ENCODE measurements at places on chromosomes 3 and 15.
A peak's percentile ranks its signal among the peaks of the same experiment; 100 is the strongest.

DNA sequence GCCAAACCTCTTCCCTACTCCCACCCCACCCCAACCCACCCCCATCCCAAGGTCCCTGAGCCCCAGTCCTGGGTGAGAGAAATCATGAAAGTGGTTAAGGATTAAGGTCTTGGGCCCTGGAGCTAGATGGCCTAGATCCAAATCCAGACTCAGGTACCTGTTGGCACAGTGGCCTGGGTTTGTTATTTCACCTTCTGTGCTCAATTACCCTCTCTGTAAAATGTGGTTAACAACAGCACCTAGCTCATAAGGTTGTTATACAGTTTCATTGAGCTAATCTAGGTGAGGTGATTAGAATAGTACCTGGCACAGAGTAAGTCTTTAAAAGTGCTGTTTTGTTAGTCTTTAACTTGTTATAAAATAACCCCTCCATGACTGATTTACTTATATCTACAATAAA, 6.4 kb upstream of the SNUPN start:
- DNase-seq, result no peak

DNA sequence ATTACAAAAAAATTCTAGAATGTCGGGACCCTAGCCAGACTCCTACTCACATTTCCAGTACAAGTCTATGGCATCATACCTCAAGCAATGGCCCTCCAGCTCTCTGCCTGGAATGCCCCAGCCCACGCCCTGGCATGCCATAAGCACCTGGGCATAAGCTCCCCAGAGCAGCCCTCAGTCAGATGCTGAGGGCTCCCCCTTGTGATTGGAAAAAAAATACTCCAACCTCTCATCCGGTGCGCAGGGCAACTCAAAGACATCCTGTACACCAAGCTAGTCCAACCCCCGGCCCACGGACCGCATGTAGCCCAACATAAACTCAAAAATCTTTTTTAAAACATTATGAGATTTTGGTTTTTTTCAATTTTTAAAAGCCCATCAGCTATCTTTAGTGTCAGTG, 115.4 kb downstream of the NEK10 start:
- peak; percentile 4 for DNase-seq

DNA sequence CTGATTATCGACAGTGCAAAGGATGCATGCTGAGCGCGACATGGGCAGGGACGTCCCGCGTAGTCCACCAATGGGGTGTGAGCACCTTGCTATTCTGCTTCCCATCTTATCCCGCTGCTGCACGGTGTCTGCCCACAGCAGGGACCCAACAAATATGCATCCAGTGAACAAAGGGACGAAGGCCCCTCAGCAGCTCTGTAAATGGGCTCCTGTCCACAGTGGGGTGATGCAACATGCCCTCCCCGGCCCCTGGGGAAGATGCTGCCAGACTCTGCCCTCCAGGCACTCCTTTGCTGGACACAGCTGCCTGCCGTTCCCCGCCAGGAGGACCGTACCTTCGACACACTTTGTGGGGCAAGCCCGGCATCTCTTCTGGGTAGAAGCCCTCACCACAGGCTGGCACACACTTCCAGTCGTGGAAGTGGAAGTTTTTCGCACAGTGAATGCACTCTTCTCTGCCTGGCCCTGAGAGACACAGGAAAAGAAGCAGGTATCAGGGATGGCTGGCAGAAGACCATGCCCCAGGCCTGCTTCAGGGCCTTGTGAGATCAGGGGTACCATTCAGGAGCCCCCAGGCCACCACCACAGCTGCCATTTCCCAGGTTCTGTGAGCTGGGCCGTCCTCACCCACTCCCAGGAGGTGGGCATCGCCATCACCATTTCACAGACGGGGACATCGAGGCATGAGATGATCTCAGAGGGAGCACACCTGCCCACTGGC, 18.2 kb upstream of the SNRPA1 start:
- DNase-seq, result no peak

- no peak for DNase-seq
These were observed 91.8 kb downstream of the TOP2B start for GRCh38 chr3:25572919-25573385.

- DNase-seq, result no peak
These were observed 3.5 kb downstream of the ABHD2 start for GRCh38 chr15:89091627-89092220.

GRCh38 chr3:138195481-138195880, 8.4 kb downstream of the ARMC8 start:
- DNase-seq, result no peak

DNA sequence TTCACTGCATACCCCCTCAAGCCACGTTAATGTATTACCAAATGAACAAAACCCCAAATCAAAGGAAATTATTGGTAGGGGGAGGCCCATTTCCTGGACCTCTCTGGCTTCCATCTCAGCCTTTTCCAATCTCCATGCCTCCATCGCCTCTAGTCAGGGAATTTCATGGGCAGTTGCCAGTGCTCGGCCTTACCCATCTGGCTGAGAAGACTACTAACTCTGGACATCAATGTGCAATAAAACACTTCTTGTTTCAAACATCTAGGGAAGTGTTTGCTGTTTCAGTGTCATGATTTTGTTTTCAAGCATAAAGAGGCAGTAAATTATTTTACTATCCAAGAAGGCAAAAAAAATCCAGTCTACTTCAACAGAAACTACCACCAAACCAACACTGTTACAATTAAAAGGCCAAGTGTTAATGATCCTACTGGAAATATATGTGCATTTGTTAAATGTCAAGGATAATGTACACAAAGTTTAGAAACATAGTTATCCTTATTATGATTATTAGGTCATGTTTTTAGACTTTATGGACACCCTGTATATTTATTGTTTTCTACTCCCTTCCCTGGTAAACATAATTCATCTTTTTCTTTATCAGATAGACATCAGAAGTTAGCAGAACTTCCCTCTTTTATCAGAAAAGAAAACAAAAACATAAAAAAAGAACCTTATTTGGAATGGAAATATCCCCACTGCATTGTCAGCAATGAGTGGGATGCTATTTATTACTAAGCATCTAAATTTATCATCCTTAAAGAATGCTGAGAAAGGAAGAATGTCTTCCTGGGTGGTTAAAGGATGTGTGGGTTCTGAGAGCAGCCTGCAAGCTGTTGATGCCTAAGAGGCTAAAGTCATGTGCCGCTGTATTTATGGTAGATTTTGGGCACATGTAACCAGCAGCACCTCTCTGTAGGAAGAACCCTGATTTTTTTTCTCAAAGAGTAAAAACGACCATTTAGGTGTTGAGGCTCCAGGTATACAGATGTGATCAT, 15.2 kb downstream of the LDHAL6B start:
- DNase-seq, result no peak

GRCh38 chr3:67976663-67977062, 322.3 kb upstream of the SUCLG2 start:
- DNase-seq, result no peak

GRCh38 chr3:132268956-132269355, 48.3 kb upstream of the ACP3 start:
- no peak for DNase-seq

DNA sequence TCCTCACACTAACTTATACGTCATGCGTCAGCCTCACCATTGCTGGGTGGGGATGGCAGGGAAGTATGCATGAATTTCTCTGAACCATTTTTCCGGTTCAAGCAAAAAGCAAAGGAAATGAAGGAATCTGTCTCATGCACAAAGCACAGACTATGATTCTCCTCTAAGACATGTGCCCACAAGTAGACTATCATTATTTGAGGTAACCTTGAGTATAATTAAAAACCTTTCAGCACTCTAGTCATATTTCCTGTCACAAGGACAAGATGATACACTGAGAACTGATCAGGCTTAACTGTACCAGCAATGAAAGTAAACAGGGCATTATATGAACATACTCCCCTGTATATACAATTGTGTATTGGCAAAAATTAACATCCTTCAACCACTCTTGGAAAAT, 56.7 kb upstream of the TSC22D2 start:
- DNase-seq, result no peak

GRCh38 chr3:100682854-100683760, 26.2 kb upstream of the TFG start:
- DNase-seq, result no peak

- DNase-seq, result no peak
These were observed 26.8 kb downstream of the KLHDC8B start for GRCh38 chr3:49198161-49198560.

DNA sequence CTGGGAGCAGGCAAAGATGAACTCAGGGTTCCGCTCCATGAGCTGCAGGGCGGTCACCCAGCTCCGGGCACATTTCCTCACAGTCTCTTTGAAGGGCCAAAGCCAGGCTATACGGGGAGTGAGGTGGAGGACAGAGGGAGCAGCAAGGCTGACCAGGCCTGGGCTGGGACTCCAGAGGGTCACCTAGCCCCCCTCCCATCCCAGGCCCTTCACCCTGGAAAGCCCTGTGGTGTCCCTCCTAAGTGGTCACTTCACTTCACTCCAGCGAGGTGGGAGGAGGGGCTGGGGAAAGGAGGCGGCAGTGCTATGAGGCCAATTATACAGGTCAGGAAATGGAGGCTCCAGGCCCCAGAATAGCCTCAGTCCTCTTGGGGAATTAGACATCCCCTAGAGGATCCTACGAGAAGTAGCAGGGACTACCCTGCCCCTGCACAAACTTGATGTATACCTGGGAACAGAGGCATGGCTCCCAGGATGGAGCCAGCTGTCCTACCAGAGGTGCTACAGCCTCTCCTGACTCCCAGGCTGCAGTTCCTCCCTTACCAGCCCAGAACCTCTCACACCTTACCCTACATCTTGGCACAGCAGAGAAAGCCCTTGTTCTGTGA, 5.7 kb downstream of the MAN2C1 start:
- no peak for DNase-seq
